Fibroblast of skin of right quadriceps (primary cell): ENCODE measurements at places on chromosomes 5 and 9.
A peak's percentile ranks its signal among the peaks of the same experiment; 100 is the strongest.

- no peak for DNase-seq
Measured at GRCh38 chr9:34498553-34498952, 24.2 kb downstream of the ENHO start.

GRCh38 chr5:158026304-158027031 is 167.5 kb upstream of the CLINT1 start:
- DNase-seq: peak; percentile 98

DNA sequence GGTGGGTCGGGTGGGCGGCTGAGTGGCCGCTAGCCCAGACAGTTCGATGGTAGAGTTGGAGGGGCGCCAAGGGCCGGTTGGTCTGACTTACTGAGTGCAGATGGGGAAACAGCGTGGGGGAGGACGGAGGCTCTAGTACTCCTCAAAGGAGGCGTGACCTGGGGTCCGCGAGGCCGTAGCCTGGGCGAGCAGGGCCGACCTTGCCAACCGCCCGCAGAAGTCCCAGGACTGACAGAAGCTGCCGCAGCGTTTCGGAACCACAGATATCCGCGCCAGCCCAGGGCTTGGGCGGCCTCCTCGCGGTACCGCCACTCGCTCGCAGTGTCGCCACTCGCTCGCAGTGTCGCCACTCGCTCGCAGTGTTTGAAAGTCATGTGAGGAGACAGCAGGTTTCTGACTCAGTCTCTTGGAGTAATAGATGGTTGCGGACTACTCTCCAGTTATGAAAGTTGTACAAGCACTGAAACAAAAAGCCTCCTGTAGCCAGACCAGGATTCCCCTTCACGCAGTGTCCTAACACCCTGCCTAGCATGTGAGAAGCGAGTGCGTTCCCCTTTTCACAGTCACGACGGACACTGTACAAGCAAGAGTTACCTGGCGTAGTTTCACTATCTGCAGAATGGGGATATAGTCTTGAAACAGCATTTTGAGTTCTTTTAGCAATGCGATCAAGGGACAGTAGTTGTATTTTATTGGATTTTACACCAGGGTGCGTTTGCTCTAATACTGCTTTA is 674 bp downstream of the TMEM38B start:
- peak; percentile 31 for DNase-seq

DNA sequence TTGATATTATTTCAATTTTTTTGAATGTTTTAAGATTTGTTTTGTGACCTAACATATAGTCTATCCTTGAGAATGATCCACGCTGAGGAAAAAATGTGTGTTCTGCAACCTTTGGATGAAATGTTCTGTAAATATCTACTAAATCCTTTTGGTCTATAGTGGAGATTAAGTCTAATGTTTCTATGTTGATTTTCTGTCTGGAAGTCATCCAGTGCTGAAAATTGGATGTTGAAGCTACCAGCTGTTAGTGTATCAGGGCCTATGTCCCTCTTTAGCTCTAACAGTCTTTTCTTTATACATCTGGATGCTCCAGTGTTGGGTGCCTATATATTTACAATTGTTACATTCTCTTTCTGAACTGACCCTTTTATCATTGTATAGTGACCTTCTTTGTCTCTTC is 422.3 kb downstream of the TMEM232 start:
- no peak for DNase-seq

- no peak for DNase-seq
Measured at GRCh38 chr9:126906091-126906490, 8.5 kb upstream of the RALGPS1 start.

DNA sequence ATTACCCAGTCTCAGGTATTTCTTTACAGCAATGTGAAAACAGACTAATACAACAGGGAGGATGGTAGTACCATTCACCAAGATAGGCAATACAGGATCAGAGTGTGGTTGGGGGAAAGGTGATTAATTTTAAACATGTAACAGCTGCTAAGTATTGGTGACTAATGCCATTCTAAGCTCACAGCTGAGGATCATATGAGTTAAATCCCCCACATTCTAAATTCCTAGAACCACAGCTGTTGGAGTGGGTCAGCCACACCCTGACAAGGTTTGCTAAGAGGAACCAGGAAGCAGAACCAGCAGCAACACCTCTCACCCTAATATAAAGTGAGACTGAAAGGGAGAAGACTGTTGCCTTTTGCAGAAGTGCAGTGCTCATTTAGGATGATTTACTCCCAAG is 24.8 kb downstream of the HSPB3 start:
- peak; percentile 13 for DNase-seq

DNA sequence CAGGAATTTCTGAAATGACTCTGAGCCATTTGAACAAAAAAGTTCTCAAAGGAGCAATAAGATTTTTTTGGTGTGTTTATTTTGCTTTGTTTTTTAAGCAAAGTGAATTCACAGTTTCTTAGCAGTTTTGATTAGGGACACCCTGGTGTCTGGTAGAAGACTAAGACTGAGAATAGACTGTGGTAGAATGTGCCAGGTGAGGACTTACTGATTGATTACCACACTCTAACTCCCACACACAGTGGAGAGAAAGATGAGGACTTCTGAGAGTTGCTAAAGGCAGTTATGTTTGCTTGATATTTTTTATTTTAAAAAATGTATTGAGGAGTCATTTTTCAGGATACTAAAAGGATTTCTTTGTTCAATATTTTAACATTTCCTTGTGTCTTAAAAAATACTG is 175.1 kb downstream of the CD180 start:
- no peak for DNase-seq

- no peak for DNase-seq
Measured at GRCh38 chr5:33438996-33439395, 1.8 kb upstream of the TARS1 start.

DNA sequence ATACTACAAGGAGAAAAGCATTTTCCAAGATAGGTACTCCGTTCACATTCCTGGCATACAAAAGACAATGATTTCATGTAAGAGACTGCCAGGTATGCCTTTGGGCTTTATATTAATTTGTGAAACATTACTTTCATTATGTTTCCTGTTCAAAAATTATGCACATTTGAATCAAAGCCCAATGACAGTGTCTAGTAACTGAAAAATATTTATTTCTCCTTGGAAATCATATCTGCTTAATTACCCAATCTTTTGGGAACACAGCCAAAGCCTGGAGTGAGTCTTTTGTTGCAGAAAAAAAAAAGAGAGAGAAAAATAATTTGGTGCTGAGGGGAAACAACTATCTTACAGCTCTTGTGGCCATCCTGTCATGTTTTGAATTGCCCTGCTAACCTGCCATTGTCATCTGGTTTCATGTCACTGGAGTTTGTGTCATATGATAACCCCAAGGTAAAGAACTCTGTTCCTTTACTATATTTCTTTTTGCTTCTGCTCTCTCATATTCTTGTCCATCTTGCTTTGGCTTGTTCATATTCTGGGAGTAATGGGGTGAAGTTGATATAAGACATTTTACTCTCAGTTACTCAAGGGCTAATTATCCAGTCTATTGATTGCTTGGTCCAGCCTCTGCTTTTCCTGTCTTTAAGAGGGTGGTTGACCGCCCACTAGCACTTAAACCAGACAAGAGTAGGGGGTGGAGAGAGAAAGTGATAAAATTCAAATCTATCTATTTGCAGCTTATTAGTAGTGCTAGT is 238.3 kb upstream of the NUDT12 start:
- DNase-seq: peak; percentile 63

GRCh38 chr9:91376239-91376638 is 14.5 kb upstream of the AUH start:
- DNase-seq: peak; percentile 74

GRCh38 chr9:14353222-14354056 is 39.5 kb upstream of the NFIB start:
- DNase-seq: peak; percentile 68

DNA sequence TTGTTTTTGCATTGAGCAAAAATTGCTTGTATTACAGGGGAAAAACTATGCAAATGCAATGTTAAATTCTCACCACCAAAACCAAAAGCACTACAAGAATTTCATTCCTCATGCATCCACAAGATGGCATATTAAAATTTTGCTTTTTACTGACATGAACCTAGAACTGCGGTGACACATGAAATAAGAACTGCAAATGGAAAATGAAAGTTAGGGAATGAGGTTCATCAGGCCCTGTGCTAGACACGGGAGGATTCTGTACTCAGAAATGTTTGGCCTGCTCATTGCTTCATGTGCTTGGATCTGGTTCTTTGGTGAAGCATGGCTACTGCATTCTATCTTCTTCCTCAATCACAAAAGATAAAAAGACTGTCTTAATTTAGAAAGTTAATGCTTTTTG is 9.1 kb upstream of the RFK start:
- peak; percentile 83 for DNase-seq

DNA sequence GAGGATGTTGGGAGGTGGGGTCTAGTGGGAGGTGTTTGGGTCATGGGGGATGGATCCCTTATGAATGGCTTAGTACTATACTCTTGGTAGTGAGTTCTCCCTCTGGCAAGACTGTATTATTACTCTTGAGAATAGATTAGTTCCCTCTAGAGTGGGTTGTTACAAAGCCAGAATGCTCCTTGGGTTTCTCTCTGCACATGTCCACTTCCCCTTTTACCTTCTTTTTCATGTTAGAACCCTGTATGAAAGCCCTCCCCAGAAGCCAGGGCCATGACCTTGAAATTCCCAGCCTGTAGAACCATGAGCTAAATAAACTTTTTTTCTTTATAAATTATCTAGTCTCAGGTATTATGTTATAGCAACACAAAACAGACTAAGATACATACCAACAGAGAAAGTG is 31.1 kb downstream of the SLC24A2 start:
- DNase-seq: no peak

DNA sequence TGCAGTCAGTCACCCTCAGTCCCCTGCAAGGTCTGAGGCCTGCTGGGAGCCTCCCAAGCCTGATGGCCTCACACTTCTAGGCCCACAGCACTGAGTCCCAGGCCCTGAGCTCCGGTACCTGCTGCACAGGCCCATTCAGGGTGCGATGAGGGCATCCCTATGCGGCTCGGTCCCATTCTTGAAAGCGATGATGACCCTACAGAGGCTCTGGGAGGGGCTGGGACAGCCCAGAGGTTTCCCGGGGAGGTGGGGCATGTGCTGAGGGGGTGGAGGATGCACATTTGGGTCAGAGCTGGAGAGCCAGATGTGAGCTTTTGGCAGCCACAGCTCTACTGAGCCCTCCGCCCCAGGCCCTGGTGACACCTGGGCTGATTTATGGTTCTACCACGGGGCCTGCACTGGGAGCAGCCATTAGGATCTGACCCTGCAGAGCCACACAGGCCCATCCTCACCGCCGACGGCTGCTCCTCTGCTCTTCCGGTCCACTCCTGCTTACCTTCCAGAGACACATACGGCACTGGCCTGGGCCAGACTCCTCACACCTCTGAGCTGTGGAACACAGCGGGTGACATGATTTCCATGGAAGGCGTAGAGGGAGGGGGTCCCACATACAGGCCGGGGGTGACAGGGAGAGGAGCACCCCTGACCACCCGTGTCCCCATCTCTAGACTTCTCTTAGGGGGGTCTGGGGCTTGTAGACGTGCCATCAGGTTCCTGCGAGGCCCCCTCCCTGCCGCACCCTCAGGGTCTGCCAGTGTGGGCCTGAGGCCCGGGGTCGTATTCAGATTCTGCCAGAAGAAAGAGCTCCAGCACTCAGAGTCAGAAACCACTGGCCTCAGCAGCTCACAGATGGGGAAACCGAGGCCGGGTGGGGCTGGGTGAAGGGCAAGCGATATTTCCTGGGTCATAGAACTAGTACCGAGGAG is 53.4 kb downstream of the COL23A1 start:
- DNase-seq: no peak

GRCh38 chr9:90469435-90469834 is 173.2 kb downstream of the DIRAS2 start:
- DNase-seq: no peak

- no peak for DNase-seq
Measured at GRCh38 chr9:92715488-92716231, 45.7 kb upstream of the IPPK start.

GRCh38 chr9:6471231-6471850 is 58.3 kb downstream of the UHRF2 start:
- DNase-seq: no peak

GRCh38 chr9:38106488-38106887 is 37.5 kb upstream of the SHB start:
- DNase-seq: no peak

GRCh38 chr5:77558266-77558665 is 66.2 kb upstream of the WDR41 start:
- DNase-seq: no peak

- DNase-seq: no peak
Measured at GRCh38 chr9:136193891-136194279, 11.0 kb downstream of the LHX3 start.

DNA sequence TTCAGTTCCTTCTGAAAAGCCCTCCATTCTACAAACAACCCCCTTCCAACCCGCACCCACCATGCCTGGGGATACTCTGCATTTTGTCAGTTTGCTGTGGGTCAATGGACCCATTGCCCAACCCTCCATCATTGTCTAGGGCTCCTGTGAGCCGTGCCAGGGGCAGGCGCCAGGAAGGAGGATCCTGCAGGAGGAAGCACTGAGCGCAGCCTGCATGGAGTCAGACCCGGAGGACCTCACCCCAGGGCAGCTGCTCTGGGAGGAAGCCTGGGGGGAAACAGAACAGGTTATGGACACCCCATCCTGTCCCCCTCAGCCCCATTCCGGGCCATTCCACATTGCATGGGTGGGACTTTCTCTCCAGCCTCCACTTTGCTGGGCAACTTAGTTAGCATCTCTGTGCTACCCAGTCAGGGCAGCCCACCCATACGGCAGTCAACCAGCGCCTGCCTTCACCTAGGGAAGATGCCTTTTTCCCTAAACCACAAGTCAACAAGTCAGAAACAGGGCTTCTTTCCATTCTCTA is 48.6 kb upstream of the VDAC1 start:
- DNase-seq: no peak

DNA sequence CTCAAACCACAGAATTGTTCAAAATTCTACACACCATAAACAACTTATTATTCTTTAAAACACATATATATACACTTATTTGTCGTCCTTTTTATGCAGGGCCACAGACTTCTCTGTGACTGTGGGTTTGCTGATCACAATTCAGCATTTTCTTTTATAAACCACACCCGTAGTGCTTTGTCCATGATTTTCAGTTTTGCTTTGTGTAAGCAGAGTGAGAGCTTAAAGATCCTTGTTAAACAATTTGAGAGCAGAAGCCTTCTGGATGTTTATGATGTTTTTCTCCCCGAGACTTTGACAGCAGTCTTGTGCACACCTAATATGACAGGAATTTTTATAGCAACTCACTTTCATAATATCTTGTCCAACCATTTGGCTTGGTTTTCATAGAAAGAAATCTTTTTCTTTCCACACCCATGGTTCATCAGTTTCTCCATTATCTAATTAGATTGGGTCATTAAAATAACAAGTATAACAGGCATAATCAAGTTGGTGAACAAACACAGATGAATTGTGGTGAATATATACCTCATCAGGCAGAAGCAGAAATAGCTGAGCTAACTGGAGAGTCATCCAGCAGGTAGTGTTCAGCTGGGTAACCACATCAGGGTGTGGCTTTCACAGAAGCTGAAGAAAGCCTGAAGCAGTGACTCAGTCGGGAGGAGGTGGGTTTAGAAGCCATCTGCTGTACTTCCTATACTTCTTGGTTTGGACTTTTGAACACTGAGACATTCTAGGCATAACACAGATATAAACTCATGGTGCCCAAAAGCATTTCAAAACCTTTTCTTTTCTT is 232.8 kb downstream of the DOCK8 start:
- no peak for DNase-seq
